Common myeloid progenitor, CD34-positive (primary cell): ENCODE measurements at places on chromosomes 3 and 15.
A peak's percentile ranks its signal among the peaks of the same experiment; 100 is the strongest.

DNA sequence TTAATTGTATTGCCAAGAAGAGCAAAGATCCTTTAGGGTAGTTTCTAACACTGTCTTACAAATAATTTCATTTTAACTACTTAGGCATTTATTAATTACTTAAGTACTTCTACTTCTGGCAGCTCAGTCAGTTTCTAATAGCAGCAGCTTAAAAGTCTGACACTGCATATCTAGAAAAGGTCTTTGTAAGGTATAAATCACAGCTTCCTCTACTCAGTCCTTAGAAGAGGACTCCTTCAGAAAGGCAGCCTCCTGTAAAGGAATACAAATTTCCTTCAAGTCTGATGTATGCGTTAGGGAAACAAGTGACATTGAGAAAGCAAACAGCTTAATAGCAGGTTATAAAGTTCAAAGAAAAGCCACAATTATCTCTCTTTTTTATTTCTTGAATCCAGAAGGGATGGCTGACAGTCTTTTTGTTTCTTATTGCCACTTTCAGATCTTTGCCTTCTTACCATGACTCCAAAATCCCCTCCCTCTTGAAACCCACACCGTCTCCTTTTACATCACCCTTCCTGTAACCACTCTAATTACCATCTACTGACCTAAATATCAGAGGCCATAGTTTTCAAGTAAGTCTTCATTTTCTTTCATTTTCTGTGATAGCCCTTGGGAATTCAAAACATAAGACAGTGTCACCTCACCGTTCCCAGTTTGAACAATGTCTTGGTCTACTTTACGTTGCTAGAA lies 109.5 kb downstream of the CGGBP1 start:
- H3K36me3 ChIP-seq = peaks cover 8% of the 10 kb centered on the region
- DNase-seq = no peak
- no peak overlapping the region for H3K4me3 ChIP-seq
- H3K27ac ChIP-seq = no peak overlapping the region
- no peaks in the 10 kb centered on the region for H3K27me3 ChIP-seq

GRCh38 chr15:78906316-78906620 lies 33.6 kb downstream of the MORF4L1 start:
- H3K27me3 ChIP-seq = no peaks in the 10 kb centered on the region
- peaks cover 34% of the 10 kb centered on the region for H3K36me3 ChIP-seq
- no peak for DNase-seq
- no peak overlapping the region for H3K27ac ChIP-seq

GRCh38 chr15:92480361-92480760 lies 86.7 kb downstream of the ST8SIA2 start:
- H3K27me3 ChIP-seq = no peaks in the 10 kb centered on the region
- H3K36me3 ChIP-seq = no peaks in the 10 kb centered on the region
- no peak for DNase-seq
- no peak overlapping the region for H3K27ac ChIP-seq

GRCh38 chr3:51686512-51687215 lies 15.6 kb downstream of the TEX264 start:
- DNase-seq = peak; percentile 95
- peaks cover 62% of the 10 kb centered on the region for H3K4me1 ChIP-seq
- no peak overlapping the region for H3K27ac ChIP-seq

GRCh38 chr3:186902154-186902553 lies 28.2 kb upstream of the ST6GAL1 start:
- no peaks in the 10 kb centered on the region for H3K27me3 ChIP-seq
- H3K27ac ChIP-seq = no peak overlapping the region
- H3K36me3 ChIP-seq = no peaks in the 10 kb centered on the region
- DNase-seq = no peak
- no peaks in the 10 kb centered on the region for H3K4me1 ChIP-seq
- no peak overlapping the region for H3K4me3 ChIP-seq

- H3K36me3 ChIP-seq = no peaks in the 10 kb centered on the region
- H3K4me3 ChIP-seq = no peak overlapping the region
- H3K4me1 ChIP-seq = no peaks in the 10 kb centered on the region
- no peak overlapping the region for H3K27ac ChIP-seq
Measured at GRCh38 chr15:36965570-36966342, 134.6 kb downstream of the MEIS2 start.

DNA sequence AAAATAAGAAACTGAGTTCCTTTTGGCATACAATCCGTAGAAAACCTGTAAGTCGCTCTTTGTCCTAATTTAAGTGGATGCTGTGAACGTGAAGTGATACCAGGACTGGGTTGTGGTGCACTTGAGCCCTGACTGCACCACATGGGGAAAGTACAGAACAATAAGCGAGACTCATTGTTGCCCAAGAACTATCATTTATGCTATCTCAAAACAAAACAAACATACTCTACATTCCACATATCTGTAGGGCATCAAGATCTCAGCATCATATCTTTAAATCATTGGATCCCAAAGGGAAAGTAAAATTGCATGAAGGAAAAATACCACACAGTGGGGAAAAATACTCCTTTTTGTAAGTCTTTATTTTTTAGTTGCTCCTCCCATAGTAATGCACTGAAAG lies 580.3 kb downstream of the MECOM start:
- no peaks in the 10 kb centered on the region for H3K4me1 ChIP-seq
- H3K36me3 ChIP-seq = peaks cover 8% of the 10 kb centered on the region
- no peak overlapping the region for H3K4me3 ChIP-seq

- no peaks in the 10 kb centered on the region for H3K27me3 ChIP-seq
- DNase-seq = peak; percentile 65
- H3K36me3 ChIP-seq = peaks cover 18% of the 10 kb centered on the region
- no peak overlapping the region for H3K4me3 ChIP-seq
Measured at GRCh38 chr3:67000009-67000408, 1.9 kb downstream of the KBTBD8 start.

DNA sequence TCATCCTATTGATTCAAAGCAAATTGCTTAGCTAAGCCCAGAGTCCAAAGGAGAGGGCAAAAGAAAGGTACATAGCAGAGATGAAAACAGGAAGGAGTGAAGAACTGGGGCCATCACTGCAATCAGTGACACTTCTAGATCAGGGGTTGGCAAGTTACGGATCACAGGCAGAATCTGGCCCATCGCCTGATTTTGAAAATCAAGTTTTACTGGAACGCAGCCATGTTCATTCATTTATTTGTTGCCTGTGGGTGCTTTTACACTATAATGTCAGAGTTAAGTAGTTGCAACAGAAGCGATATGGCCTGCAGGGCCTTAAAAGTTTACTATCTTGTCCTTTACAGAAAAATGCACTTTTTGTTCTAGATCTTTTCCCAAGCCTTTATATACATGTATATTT lies 271.7 kb upstream of the TOPAZ1 start:
- no peaks in the 10 kb centered on the region for H3K4me1 ChIP-seq
- H3K36me3 ChIP-seq = no peaks in the 10 kb centered on the region
- H3K4me3 ChIP-seq = no peak overlapping the region

DNA sequence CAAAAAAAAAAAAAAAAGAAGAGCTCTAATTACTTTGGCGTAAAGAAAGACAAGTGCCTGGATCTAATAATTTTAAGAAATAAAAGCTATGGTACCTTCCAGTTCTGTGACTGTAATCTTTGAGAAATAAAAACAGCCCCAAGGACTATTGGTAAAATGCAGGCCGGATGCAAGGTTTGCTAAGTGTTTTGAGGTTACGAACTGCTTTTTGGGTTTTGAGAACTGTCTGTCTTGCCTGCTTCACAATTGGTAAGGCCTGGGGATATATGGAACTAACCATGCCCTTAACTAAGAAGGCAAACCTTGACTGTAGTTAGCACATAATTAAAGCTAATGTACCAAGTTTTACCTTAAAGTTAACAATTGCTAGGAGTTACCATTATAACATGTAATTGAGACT lies 388.4 kb upstream of the CBLB start:
- DNase-seq = no peak
- no peaks in the 10 kb centered on the region for H3K4me1 ChIP-seq
- H3K27ac ChIP-seq = no peak overlapping the region
- no peaks in the 10 kb centered on the region for H3K36me3 ChIP-seq

DNA sequence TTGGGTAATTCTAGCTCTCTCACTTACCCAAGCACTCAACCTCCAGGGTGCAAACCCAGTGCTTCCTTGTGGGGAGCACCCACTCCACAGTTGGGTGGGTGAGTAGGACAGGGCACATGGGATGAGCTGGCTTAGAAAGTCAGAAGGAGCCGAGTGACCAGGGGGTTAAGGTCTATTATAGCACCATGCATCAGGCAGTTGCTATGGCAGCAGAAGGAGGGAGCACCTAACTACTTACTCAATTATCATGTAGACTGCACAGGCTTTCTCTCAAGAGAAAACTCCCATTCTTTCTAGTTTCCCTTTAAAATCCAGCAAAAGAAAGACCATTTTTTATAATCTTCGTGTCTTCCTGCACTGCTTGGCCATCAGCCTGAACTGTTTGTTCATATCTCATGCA lies 163.0 kb downstream of the OCA2 start:
- H3K36me3 ChIP-seq = no peaks in the 10 kb centered on the region
- H3K27ac ChIP-seq = no peak overlapping the region
- no peak for DNase-seq

GRCh38 chr3:149588909-149589308 lies 68.9 kb downstream of the WWTR1 start:
- no peaks in the 10 kb centered on the region for H3K36me3 ChIP-seq
- H3K4me1 ChIP-seq = no peaks in the 10 kb centered on the region
- peaks cover 7% of the 10 kb centered on the region for H3K27me3 ChIP-seq

- peaks cover 62% of the 10 kb centered on the region for H3K4me1 ChIP-seq
- no peaks in the 10 kb centered on the region for H3K36me3 ChIP-seq
- H3K27ac ChIP-seq = no peak overlapping the region
- DNase-seq = peak; percentile 79
- no peak overlapping the region for H3K4me3 ChIP-seq
Measured at GRCh38 chr3:31219131-31219843, 313.4 kb upstream of the STT3B start.

DNA sequence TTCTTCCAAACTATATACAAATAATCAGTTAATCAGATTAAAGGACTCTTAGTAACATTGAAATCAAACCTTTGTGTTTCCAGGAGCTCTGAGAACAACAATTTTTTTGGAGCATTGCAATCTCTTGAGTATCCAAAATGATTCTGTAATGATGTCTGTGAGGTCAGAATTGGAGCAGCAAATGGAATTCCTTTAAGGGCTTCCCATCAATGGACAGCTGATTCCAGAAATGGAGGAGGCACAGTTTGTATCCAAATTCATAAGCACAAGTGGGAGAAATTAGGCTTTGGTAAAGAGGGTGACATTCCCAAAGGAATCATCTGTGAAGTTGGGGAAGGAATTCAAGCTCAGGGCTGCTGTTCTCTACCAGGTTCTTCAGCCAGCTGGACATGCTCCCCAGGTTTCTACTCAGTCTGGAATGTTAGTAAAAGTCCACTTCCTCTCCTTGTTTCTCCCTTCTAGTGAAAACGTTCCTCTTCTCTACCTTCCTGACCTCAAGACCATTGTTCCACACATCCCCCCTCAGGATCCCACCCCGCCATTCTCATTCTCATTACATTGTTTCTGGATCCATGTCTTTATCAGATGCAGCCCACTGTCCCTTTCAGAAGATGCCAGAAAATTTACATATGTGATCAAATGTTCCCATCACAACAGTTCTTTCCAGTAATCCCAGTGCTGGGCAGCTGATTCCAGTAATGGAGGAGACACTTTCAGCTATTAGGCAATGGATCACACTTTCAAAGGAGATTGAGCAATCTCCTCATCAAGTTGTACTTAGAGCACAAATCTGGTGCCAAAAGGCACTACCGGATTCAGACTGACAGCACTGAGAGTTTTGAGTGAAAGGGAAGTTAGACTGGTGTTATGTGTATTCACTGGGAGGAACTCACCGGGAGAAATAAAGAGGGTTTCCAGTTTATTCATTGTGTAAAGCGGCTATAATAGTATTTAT lies 391.3 kb upstream of the TPRG1 start:
- H3K27me3 ChIP-seq = no peaks in the 10 kb centered on the region
- no peak overlapping the region for H3K27ac ChIP-seq
- H3K4me3 ChIP-seq = no peak overlapping the region
- DNase-seq = no peak

- no peak overlapping the region for H3K27ac ChIP-seq
- DNase-seq = no peak
- H3K4me1 ChIP-seq = no peaks in the 10 kb centered on the region
- no peak overlapping the region for H3K4me3 ChIP-seq
Measured at GRCh38 chr3:150221904-150222523, 186.1 kb upstream of the TSC22D2 start.

DNA sequence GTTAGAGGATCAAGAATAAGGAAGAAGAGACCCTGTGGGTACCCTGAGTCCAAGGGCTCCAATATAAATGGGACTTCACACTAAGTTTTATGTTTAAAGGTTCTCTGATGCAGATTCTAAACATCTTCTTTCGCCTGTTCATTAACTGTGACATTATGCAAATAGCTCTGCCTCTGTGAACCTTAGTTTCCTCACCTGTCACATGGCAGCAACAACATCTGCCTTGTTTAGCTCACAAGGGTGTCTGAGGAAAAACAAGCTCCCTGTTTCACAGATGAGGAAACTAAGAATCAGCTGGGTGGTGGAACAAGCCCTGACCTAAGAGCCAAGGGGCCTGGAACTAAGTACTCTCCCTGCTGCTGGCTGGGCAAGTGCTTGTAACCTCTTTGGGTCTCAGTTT lies 40.8 kb downstream of the GOLGA6L1 start:
- H3K27me3 ChIP-seq = peaks cover 2% of the 10 kb centered on the region
- no peak for DNase-seq
- H3K4me3 ChIP-seq = no peak overlapping the region
- no peaks in the 10 kb centered on the region for H3K4me1 ChIP-seq
- H3K27ac ChIP-seq = no peak overlapping the region

DNA sequence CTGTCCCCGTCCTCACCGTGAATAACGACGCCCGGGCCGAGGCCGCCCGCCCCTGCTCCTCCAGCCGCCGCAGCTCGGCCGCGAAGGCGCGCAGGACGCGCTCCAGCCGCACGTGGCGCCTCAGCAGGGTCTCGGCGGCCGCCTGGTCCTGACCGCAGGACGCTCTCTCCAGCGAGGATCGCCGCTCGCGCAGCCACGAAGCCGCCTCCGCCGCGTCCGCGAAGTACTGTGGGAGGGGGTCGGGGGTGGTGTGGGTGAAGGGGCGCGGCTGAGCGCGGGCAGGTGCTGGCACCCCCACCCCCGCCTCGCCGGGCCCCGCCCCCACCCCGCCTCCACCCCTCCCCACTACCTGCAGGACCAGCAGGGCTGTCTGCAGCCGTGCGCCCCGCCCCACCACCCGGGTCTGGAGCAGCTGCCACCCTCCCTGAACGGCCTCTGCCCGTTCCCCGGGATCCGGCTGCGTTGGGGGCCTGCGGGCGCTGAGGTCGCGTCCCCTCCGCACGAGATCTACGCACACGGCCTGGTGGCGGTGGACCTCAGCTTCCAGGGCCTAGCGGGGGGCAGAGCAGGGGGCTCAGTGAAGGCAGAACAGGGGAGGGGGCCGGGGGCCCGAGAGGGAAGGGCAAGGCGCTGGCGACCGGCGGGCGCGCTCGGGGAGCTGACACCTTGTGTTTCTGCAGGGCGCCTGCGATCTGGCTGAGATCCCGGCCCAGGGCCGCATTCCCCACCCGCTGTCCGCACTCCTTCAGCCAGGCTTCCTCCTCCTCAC lies 11.7 kb downstream of the SPTBN5 start:
- H3K4me3 ChIP-seq = no peak overlapping the region
- DNase-seq = peak; percentile 70
- H3K4me1 ChIP-seq = peaks cover 14% of the 10 kb centered on the region
- H3K36me3 ChIP-seq = no peaks in the 10 kb centered on the region
- peaks cover 22% of the 10 kb centered on the region for H3K27me3 ChIP-seq
- no peak overlapping the region for H3K27ac ChIP-seq

GRCh38 chr3:149462051-149462450 lies 12.4 kb upstream of the TM4SF4 start:
- no peak overlapping the region for H3K27ac ChIP-seq
- H3K27me3 ChIP-seq = no peaks in the 10 kb centered on the region
- no peaks in the 10 kb centered on the region for H3K4me1 ChIP-seq
- no peaks in the 10 kb centered on the region for H3K36me3 ChIP-seq
- H3K4me3 ChIP-seq = no peak overlapping the region
- DNase-seq = no peak

GRCh38 chr3:151248772-151249337 lies 29.5 kb downstream of the P2RY14 start:
- H3K27me3 ChIP-seq = no peaks in the 10 kb centered on the region
- no peaks in the 10 kb centered on the region for H3K36me3 ChIP-seq
- H3K27ac ChIP-seq = no peak overlapping the region
- no peaks in the 10 kb centered on the region for H3K4me1 ChIP-seq
- no peak overlapping the region for H3K4me3 ChIP-seq
